ENCODE measurements at places on chromosomes 3 and 15.
A peak's percentile ranks its signal among the peaks of the same experiment; 100 is the strongest.

- peak; percentile 73 for DNase-seq
These were observed 557 bp downstream of the TFG start for GRCh38 chr3:100709842-100710260.

DNA sequence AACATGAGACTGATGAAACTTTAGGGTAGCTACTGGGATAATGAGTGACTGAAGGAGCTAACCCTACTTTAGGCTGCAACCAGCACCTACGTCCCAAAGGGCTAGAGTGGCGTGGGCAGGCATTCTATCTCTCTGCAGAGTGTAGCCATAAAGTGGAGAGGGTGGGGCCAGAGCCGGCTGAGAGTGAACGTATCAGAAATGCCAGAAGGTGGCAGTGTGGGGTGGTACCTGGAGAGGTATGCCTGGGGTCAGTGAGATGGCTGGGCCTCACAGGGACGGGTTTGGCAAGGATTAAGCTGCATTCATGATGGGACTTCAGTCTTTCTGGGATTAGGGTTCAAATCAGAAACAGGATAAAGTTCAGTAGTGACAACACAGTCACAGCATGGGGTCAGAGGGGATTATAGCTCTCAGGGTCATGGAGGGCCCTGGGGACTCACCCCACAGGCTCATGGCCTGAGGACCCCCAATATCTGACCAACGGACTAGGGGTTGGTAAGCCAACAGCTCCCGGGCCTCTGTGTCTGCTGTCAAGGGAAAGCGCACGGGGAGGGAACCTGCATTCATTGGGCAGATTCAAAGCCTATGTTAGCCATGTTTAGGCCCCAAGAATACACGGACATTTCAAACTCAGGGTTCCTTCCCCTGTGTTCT lies 86.5 kb upstream of the FOXB1 start:
- peak; percentile 14 for DNase-seq

GRCh38 chr3:21839592-21839991 lies 88.6 kb upstream of the ZNF385D start:
- peak; percentile 22 for DNase-seq

DNA sequence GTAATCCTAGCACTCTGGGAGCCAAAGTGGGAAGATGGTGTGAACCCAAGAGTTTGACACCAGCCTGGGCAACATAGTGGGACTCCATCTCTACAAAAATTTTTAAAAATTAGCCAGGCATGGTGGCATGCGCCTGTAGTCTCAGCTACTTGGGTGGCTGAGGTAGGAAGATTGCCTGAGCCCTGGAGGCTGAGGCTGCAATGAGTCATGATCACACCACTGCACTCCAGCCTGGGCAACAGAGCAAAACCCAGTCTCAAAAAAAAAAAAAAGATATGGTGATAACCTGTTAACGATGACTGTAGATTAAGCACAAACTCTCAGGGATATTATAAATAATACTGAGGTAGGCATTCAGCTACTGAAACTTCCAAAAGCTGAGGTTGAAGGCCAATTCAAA lies 107.5 kb downstream of the SLC49A4 start:
- no peak for DNase-seq

GRCh38 chr3:160773722-160774121 lies 17.7 kb downstream of the PPM1L start:
- DNase-seq, result no peak

DNA sequence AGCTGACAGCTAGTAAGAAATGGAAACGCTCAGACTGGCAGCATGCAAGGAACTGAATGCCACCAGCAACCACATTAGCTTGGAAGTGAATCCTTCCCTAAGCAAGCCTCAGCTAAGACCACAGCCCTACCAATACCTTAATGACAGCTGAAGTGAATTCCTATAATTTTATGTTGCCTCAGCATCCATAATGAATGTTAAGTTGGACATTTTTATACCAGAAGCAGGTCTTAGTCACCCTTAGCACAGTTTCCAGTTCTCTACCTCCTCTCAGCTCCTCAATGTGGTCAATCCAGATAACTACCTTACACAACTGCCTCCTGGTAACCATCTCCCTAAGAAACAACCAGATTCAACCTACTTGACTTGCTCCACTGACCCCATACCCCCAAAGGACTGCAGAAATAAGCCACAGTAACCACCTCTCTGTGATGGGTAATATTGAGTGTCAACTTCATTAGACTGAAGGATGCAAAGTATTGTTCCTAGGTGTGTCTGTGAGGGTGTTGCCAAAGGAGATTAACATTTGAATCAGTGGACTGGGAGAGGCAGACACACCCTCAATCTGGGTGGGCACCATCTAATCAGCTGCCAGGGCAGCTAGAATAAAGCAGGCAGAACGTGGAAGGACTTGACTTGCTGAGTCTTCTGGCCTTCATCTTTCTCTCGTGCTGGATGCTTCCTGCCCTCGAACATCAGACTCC lies 33.5 kb downstream of the NEDD4 start:
- no peak for DNase-seq

- peak; percentile 16 for DNase-seq
These were observed 197.7 kb downstream of the CD47 start for GRCh38 chr3:107892955-107893624.

DNA sequence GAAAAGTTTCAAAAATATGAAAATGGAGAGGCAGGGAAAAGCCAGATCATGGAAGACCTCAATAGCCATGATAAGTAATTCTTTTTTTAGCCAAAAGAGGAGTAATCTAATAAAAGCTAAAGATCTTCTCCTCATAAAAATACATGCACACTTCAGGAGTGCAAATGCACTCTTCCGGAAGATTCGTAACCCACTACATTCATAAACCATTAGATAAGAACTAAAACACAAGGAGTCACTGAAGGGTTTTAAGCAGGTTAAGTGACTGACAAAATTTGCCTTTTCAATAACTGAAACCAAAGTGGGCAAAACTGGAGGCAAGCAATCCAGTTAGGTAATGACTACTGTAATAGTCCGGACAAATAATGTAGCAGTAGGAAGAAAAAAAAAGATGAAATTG lies 46.0 kb downstream of the UBE3A start:
- DNase-seq, result no peak

DNA sequence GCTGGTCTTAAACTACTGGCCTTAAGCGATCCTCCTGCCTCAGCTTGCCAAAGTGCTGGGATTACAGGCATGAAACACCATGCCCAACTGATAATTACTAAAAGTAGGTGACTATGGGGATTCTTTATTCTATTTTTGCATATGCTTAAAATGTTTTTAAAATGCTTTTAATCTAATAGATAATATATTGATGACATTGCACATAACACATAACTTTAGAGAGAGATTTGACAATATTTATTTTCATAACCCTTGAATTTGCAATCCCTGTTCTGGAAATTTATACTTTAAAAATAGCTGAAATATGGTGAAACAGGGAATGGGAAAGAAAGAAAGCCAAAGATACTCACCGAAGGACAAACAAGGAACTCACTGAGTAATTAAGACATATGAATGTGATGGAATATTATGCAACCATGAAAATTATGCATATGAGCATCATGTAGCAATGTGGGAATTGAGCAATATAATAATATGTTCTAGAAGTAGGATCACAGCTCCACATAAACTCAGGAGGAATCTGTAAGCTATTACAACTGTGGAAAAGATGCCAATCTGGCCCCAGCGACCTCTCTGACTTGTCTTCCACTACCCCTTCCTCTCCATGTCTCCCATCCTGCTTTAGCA lies 2.0 kb downstream of the LRRC31 start:
- DNase-seq, result no peak

GRCh38 chr3:197430934-197431333 lies 124.8 kb downstream of the BDH1 start:
- no peak for DNase-seq

- DNase-seq, result no peak
These were observed 122.4 kb downstream of the NR1D2 start for GRCh38 chr3:24067483-24067882.

DNA sequence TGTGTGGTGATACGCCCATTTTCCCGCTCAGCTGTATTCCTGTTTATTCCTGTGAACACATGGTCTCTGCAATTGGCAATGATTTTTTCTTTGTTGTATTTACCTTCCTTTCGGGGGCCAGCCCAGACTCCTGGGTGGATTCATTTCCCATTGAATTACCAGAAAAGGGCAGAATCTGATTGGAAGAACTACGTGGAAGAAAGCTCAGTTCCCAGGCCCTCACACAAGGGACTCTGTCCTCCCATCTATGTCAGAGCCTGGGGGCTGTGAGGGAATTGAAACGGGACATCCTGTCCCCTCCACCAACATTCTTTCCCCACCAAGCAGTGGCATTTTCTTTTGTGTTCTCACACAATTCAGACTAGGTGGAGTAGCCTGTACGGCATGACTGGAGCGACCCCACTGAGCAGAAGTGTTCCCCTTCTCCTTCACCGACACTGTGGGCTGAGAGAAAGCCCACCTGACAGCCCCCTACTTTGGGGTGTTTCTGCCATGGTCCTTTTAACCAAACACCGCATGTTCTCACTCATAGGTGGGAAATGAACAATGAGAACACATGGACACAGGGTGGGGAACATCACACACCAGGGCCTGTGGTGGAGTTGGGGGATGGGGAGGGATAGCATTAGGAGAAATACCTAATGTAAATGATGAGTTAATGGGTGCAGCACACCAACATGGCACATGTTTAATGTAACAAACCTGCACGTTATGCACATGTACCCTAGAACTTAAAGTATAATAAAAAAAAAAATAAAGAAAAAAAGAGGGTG lies 32.1 kb upstream of the RFTN1 start:
- no peak for DNase-seq

DNA sequence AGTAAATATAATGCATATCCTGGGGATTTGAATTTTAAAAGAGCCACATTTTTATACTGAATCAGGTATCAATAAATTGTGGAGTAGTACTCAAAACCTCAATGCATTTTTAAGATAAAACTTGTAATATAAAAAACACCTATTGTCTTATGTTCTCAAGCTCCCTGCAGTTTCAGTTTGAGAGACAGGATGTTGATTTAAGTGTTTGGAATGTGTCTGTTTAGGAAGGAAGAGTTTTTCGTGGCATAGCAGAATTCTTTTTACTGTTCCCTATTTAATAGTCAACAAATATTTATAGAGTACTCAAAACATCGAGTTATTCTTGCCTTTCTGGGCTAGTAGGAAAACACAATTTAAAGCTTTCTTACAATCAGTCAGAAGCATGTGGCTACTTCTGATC lies 146.1 kb upstream of the BCHE start:
- DNase-seq, result no peak
